ENCODE measurements at places on chromosomes 3 and 15.

GRCh38 chr3:119702530-119703527, at the start of gene CFAP91:
TSS of gene CFAP91 (plus strand) at chr3:119703022. CDS start at chr3:119703099, 77 bp downstream.
- peak; percentile 72 for DNase-seq

DNA sequence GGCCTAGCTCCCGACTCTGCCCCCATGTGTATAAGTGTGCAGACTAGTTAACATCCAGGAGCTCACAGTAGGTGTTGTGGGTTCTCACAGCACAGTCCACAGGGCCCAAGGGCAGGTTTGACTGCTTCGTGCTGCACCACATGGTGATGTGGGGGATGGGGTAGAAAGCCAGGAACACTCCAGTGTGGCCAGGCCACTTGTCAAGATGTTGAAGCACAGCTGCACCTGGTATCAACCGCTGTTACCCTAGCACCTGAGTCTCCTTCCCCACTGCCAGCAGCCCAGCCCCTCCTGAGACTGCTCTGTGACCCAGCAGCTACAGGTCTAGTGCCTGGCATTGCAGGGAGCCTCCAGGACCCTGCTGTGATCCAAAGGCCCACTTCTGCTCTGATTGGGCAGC, 53.4 kb downstream of the CHDH start:
- no peak for DNase-seq

DNA sequence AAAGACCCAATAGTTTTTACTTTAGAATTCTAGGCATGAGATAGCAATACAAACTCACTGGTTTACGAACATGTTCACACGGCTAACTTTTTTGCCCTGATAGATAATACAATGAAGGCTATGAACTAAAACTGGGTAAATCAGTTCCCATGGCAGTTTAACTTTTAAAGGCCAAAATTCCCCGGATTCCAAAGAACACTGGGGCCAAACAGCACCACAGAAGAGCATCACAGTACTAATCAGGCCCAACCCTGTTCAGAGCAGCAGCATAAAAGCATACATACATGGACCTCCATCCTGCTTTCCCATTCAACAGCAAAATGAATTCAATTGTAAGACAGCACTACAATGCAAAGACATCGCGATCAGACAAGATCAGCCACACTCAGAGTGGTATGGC, 540.3 kb upstream of the CCDC54 start:
- no peak for DNase-seq

- DNase-seq: no peak
Observed at GRCh38 chr3:146605106-146605505, at the start of gene PLSCR5. TSS of gene PLSCR5 (minus strand) at chr3:146605346. CDS start at chr3:146605212, 134 bp downstream.

DNA sequence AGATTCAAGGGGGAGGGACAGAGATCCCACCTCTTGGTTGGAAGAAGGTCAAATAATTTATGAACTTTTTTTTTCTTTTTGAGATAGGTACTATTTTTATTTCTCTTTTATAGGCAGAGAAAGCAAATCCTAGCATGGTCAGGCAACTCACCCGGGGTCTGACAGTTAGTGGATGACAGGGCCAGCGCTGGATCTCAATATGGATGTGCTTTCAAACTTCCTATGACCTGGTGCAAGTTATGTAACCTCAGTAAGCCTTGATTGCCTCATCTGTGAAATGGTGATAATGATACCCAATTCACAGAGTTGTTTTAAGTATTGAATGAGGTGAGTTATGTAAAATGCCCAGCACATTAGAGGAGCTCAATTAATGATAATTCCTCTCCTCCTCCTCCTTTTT, 86.8 kb upstream of the MEF2A start:
- DNase-seq: no peak

- DNase-seq: no peak
Observed at GRCh38 chr3:38650248-38650951, 913 bp upstream of the SCN5A start.

- DNase-seq: no peak
Observed at GRCh38 chr3:17845026-17845812, 102.8 kb upstream of the TBC1D5 start.

GRCh38 chr3:81716870-81717509, 44.5 kb downstream of the GBE1 start:
- no peak for DNase-seq

DNA sequence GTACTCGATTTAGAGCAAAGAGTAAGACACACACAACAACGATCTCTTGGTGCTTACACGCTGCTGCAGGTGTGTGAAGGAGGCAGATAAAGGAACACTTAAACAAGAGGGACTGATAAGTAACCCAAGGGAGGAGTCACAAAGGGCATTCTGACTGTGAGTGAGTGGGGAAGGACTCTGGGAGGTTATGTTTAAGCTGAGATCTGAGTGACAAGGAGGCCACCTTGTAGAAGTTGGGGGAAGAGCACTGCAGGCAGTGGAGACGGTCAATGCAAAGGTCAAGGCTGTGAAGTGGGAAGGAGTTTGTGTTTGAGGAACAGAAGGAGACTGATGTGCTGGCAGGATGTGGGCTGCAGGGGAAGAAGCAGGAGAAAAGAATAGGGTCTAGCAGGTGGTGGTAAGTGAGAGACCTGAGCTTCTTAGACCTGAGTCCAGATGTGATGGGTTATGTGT, 63.1 kb downstream of the LPP start:
- no peak for DNase-seq

DNA sequence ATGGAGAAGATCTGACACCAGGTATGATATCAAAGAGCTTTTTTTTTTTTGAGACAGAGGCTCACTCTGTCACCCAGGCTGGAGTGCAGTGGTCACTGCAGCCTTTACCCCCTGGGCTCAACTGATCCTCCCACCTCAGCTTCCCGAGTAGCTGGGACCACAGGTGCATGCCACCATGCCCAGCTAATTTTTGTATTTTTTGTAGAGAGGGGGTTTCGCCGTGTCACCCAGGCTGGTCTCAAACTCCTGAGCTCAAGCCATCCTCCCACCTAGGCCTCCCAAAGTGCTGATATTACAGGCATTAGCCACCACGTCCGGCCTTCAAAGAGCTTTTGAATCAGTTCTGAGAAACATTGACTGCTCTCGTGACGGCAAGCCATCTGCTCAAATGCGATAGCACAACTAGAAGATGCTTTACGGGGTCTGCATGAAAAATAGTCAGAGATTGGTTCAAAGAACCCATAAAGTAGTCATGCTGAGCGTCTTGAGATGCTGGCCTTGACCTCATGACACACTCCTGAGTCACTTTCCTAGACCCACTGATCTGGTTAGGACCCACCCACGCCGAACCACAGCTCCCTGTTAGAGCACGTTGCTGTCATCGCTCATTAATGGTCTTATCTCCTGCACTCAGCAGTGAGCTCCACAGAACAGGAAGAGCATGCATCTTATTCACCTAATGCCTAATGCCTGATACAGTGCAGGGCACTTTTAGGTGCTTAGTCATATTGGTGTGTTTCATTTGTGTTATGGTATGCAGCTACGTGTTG, 57.0 kb upstream of the NR2F2 start:
- DNase-seq: no peak

GRCh38 chr3:165712382-165712781, 124.8 kb downstream of the BCHE start:
- no peak for DNase-seq

DNA sequence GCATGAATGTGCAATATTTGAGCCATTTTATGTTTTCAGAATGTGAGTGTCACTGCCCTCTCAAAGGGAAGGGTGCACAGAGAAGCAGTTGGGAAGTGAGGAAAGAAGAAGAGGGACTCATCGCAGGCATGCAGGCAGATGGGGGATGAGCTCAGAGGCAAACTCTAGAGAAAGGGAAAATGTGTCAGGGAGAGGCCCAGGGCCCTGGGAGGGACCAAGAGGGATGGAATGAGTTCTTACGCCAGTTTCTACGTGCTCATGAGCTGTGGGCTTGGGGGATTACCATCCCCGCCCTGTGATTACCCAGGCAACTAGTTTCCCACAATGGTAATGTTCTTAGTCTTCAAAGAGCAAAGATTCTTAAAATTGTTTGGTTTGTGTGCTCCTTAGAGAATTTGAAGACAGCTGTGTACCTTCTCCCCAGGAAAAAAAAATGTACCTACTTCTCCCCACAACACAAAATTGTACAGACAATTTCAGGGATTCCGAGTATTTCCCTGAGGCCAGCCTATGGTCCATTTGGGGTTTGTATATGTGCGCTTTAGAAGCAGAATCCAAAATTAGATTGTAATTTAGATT, 17.8 kb downstream of the GCSAM start:
- DNase-seq: no peak

DNA sequence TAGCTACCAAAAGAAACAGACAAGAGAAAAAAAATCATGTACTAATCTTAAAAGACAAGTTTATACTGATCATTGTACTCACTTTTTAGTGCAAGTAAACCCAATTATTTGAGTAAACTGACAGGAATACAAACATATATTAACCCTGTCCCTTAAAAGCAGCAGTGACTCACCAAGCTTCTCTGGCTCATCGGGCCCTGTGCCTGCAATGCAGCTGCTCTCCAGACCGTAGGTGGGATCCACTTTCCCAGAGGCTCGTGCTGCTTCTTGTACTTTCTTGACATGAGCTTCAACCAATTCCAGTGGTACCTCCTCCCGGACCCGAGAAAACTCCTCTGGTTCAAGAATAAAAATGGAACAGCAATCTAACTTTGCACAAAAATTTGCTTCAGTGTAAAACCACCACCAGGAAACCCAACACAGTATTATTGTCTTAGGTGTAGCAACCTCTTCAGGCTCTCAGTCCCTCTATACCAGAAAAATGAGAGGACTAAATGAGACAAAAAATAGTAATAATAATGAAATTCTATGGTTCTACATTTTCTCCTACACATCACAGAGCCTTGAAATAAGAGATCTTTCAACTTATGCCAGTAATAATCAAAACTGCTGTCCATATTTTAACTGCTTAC, 82.6 kb upstream of the CSPG5 start:
- DNase-seq: no peak

GRCh38 chr15:23503980-23504379, 56.9 kb upstream of the GOLGA6L2 start:
- DNase-seq: no peak

Data from stimulated activated CD4-positive, alpha-beta T cell treated with anti-CD3 and anti-CD28 coated beads, TNF-alpha, amount 100 ng/mL, for 4 hours (primary cell).